Right kidney (tissue), 9 donors: ENCODE measurements at places on chromosomes 1 and 21.

- DNase-seq, result no peak
Observed at GRCh38 chr1:56133522-56134472, 445.6 kb downstream of the PLPP3 start.

- no peak for DNase-seq
Observed at GRCh38 chr1:41539999-41540398, 55.5 kb upstream of the EDN2 start.

- DNase-seq, result no peak
Observed at GRCh38 chr1:56489695-56490094, 89.7 kb downstream of the PLPP3 start.

DNA sequence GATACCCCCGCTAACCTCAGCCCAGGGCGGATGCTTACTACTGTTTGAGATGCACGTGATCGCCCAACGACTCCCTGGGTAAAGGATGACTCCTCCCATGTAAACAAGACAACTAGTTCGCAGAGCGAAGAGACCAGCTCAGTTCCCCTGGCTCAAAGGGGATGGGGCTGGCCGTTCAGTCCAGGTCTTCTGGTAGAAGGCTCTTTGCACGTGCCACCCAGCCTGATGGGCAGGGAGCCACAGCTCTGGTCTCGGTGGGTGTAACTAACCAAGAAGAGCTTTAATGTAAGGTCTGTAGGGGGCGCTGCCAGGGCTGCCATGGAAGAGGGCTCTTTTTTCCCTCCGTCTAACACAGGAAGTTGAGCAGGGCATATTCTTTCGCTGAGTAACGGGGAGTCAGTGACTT lies 49.4 kb upstream of the PARP1 start:
- DNase-seq, result no peak

DNA sequence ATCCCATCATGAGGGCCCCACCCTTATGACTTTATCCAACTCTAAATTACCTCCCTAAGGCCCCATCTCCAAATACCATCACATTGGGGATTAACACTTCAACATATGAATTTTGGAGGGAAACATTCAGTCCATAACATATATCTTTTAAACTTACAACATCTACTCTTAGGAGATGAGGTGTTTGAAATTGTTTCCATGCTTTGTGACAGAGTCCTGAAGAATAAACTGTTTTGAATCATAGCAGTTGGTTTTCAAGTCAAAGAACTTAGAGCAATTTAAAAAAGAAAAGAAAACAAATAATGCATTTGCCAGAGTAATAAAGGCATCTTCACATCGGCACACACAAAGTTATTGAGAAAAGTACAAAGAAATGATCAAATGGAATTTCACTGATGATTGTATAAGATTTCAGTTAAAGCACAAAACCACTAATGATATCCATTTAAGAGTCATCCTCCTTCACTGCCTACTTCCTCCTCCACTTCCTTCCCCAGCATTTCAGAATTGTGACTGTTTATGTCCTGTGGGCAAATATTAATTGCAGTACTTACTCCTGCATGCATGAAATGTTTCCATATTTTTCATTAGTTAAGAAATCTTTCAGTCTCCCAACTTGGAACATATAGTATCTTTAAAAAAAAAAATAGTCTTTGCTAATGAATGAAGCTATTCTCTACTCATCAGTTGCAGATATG lies 202.0 kb downstream of the LRRC40 start:
- DNase-seq, result no peak

- no peak for DNase-seq
Observed at GRCh38 chr1:100649146-100649545, 70.4 kb upstream of the VCAM1 start.

DNA sequence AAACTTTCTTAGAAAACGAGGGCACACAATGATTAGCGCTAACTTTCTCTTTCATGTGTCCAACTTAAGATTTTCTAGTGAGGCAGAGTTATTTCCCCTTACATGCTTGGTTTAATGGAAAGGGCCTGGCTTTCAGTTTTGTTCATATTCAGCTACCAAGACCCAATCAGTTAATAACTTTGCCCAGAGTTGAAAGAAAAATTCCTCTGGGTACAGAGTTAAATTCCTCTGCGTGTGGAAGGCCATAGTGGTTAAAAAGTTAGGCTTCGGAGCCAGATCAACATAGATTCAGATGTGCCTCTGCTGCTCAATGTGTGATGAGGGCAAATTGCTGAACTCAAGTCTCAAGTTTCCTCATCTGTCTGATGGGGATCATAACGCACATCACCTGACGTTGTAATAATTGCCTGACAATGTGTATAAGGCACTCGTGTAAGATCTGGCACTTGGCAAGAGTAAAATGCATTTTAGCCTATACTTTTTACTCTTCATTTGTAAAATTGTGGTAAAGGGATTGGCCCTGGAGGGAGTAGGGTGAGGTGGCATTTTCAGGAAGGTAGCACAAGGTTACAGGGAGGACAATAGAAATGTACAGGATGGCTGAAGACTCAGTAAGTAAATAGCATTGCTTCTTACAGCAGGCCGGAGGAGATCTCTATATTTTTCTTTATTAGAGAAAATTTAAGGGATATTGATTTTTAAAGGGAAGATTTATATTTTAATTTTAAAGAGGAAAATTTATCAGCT lies 103.4 kb downstream of the ROR1 start:
- DNase-seq, result no peak

GRCh38 chr1:115241309-115241708 lies 96.7 kb downstream of the NGF start:
- DNase-seq, result no peak

DNA sequence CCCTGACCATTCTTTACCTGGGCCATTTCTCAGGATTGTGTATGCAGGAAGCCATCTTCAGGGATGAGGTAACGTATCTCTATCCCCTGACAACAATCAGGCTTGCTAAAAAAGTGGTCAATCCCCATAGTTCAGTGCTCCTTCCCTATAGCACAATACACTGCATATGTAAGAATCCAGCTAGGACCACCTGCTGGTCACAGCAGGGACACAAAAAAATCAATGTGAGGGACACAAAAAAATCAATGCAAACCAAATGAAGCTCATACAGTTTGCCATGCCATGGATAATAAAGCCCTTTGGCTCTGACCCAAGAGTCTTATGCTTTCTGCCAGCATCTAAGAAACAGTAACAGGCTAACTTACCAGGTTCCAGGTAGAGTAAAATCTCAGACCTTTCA lies 16.3 kb downstream of the ACBD6 start:
- no peak for DNase-seq

DNA sequence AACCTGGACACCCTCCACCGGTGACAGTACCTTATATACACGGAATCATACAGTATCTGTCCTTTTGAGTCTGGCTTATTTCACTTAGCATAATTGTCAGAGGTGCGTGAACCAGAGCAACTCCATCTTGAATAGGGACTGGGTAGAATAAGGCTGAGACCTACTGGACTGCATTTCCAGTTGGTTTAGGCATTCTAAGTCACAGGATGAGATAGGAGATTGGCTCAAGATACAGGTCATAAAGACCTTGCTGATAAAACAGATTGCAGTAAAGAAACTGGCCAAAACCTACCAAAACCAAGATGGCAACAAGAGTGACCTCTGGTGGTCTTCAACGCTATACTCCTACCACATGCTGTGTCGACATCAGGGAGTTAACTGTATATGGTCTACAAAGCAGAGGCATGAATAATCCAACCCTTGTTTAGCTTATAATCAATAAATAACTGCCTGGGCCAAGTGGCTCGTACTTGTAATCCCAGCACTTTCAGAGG lies 1.4 kb upstream of the FDPS start:
- DNase-seq, result no peak

DNA sequence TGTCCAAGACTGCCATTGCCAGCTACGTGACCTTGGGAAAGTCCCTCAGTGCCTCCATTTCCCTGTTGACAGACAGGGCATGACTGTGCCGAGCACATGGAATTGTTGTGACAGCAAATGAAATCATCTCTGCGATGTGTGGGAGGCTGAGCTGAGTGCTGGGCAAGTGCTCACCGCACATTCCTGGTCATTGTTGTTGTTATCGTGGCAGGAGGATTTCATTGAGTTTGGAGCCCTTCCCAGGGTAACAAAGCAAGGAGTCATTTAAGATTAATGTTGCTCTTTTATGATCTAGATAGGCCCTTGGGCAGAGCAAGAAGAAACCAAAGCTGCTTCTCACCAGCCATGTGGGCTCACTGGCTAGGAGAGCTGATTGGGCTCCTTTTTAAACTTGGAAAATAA lies 39.6 kb upstream of the ITPKB start:
- no peak for DNase-seq

- no peak for DNase-seq
Observed at GRCh38 chr1:32946413-32946812, 18.2 kb downstream of the RNF19B start.

DNA sequence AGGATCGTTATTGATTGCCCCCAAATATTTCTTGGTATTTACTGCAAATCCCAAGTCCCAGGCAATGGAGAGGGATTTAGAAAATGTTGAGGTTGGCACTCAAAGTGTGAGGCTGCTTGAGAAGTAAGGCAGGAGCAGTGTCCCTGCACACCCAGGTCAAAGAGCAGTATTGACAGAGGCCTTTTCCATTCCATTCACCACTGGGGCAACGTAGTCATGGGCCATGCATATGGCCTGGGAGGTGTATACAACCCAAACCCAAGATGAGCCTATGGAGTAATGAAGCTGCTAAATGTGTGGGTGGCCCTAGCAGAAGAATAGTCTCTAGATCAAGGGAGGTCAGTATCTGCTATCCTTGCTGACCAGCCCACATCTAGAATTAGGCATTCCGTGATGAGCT lies 245.6 kb downstream of the FOXD2 start:
- DNase-seq, result no peak

- DNase-seq, result no peak
Observed at GRCh38 chr1:119071321-119071720, 69.1 kb downstream of the WARS2 start.

DNA sequence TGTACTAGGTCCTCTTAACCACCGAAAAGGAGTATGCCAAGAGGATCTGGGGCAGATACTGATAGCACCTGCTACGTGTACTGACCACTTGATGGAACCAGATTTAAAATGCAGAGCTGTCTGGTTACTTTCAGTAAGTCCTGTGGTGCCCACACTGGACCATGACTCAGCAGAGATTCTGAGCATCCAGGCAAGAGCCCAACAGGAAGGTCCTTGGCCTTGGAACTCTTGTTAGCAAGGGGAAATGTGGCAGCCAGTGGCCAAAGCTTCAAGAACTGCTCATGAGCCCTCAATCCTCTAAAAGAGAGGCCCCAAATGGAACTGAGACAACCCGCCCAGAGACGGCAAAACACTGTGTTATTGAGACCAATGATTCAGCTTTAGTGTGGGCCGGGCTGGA lies 4.2 kb upstream of the GJB5 start:
- DNase-seq, result no peak
